ENCODE measurements at places on chromosomes 13 and 19. TPM values are rescaled to one million over a fixed set of nuclear protein-coding genes. Genes with fewer than 3 reads are reported as not detected.

Gene CABP5
- total RNA-seq = not detected

DNA sequence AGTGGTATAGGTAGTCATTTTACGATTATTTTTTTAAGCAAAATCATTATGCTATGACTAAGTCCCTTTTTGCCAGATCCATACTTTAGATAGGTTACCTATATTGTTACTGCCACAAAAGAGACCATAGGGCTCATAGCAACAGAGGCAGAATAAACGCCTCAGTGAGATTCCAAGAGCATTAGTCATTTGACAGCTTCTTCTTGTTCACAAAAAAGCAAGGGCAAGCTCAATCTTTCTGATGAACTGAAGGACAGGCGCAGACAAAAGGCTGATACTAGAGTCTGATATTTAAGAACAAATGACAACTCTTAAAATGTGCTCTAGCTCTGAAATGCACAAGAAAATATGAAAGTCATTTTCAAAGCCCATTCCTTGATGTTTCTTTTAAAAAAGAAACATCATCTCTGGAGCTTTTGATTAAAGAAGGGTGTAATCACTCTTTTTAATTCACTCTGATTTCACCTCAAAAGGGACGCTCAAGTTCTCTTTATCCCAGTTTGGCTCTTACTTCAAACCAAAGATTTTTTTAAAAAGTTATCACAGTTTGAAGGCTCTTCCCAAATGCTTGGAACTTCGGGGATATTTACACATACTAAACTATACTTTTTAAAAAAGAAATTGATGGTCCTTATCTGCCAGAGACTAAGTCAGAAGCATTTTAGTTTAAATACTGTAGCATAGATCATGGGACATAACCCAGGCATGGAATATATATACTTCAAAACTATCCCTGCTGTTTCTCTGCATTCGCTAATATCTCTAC lies 187.2 kb downstream of the EFNB2 start:
- H3K4me1 ChIP-seq = peaks cover 25% of the 10 kb centered on the region
- no peak overlapping the region for H3K27ac ChIP-seq
- no peaks in the 10 kb centered on the region for H3K36me3 ChIP-seq
- no peak for DNase-seq

DNA sequence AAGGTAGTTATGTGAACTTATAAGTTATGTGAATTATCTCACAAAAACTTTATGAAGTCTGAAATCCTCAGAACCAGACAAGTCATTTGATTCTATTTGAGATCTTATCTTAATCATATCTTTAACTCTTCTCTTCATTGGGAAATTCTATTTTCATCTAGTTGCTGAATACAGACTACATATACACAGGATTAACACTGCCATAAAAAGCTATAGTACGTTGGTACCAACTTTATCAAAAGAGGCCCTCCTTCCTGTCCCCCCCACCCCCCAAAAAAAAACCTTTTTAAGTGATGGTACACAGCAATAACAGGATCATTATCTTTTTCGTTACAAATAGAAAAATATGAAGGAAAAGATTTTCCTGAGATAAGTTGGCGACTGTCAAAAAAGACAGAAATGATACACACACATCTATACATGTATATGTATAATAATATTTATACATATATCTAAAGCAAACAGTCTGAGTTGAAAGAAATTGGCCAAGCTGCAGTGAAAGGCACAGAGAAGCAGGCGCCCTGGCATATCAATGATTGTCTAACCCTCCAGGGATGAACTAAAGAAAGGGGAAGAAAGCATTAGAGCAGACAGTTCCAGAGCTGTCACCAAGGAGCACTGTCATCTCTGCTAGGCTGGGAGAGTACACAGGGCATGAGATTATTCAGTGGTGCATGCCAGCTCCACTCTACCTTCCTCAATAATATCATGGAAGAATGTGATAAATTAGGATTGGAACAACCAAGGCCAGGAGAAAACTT lies 116.7 kb downstream of the KLF12 start:
- H3K27ac ChIP-seq = no peak overlapping the region
- no peak overlapping the region for H3K4me3 ChIP-seq
- peaks cover 6% of the 10 kb centered on the region for H3K4me1 ChIP-seq

DNA sequence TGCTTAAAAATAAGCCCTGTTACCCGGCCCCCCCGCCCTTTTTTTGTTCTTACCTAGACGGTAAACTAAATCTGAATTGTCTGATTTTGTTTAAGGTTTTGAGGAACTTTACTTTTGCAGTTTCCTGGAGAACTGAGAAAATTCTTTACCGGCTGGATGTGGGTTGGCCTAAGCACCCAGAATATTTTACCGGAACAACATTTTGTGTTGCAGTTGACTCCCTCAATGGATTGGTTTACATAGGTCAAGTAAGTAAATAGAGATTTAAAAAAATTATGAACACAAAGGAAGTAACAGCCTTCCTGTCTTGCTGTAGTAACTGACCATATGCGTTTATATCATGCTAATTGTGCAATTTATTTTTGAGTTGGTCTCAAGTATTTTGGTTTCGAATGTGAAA lies 785 bp downstream of the NHLRC3 start:
- H3K4me3 ChIP-seq = peak overlapping the region; percentile 99
- no peaks in the 10 kb centered on the region for H3K36me3 ChIP-seq
- peaks cover 50% of the 10 kb centered on the region for H3K4me1 ChIP-seq
- H3K27ac ChIP-seq = peak overlapping the region; percentile 86
- no peak for DNase-seq

- no peak overlapping the region for H3K4me3 ChIP-seq
- no peaks in the 10 kb centered on the region for H3K27me3 ChIP-seq
- H3K36me3 ChIP-seq = no peaks in the 10 kb centered on the region
- no peaks in the 10 kb centered on the region for H3K4me1 ChIP-seq
- DNase-seq = peak; percentile 69
- H3K27ac ChIP-seq = peak overlapping the region; percentile 23
These were observed 37.2 kb downstream of the STK24 start for GRCh38 chr13:98539666-98540065.

DNA sequence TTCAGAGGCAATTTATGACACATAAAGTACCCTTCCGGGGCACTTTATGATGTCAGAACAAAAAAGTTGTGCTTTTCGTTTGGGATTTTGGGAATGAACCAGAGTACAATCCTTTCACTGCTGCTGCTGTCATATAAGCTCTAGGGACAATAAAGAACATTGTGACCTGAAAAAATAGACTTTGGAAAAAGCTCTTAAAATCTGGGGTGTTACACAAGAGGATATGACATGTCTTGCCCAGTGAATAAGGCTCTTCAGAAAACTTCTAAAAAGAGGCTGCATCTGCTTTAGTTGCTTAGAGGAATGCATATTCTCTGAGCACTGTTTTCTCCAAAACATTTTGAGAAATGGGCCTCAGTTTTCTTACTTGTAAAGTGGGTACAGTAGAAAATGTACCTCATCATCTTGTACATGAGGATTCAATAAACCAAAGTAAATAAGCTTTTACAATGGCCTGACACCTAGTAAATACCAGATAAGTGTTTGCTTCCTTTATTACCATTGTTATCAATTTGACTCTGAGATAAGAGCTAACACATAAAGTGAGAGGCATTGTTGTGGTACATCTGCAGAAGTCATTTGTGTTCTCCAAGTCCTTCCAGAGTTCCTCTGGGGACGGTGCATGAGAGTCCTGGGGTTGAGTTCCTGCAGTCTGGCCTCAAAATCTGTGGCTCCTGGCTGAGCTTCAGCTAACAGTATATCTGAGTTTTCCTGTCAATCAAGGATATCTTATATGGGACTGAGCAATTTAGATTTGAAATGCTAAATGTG lies 67.4 kb upstream of the EDNRB start:
- H3K27ac ChIP-seq = no peak overlapping the region
- no peaks in the 10 kb centered on the region for H3K4me1 ChIP-seq
- no peaks in the 10 kb centered on the region for H3K36me3 ChIP-seq
- no peaks in the 10 kb centered on the region for H3K27me3 ChIP-seq

GRCh38 chr19:55434356-55434919 lies 8.7 kb downstream of the SHISA7 start:
- H3K27ac ChIP-seq = no peak overlapping the region
- no peak for DNase-seq
- H3K36me3 ChIP-seq = no peaks in the 10 kb centered on the region
